ENCODE measurements at places on chromosomes 6 and 20.

DNA sequence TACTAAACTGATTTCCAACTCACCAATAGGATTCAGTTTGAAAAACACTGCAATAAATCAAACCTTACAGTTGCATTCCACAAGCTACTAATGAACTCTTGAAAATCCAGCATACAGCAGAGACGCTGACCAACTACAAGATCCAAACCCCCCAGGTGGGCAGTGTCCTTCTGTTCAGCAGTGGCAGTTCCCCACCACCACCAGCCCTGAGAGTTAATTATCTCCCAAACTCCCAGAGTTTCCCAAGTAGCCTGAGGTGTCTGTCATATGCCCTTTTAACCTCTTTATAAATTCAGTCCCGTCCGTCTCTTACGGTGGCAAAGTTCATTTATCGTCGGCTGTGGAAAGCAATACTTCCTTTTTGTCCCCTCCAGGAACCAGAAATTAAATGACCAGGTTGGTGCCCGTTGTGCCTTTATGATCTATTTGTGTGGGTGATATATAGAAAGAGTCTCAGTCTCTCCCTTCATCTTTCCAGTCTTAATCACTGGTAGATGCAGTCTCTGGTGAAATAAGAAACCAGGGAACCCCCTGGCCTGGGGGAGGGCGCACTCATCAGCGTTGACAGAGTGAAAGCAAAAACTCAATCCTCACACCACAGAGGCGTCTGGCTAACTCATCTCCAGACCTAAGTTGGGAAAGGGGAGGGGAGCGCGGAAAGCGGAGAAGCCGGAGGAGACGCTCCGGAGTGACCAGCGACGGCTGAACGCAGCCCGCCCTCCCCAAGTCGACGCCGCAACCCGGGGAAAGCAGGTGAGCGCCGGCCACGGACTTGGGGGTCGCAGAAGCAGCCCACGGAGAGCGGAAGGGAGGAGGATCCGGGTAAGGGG lies 717 bp downstream of the MRPL14 start:
- no peak for DNase-seq

DNA sequence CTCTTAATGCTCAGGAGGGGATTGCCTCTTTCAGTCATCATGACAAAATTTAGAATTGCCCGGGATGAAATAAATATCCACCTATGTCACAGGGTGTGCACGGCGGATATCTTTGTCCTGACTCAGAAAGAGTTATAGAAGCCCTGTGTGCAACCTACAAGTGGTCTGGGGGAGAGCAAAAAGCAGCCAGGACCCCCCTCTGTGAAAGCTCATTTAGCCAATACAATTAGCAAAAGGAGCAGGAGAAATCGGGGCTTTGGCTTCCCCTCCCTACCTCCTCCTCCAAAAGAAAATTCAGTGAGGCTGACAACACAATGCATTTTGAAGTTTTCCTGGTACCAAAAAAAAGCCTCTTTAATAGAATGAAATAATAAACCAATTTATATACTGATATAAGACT lies 21.8 kb downstream of the FOXA2 start:
- DNase-seq: no peak

DNA sequence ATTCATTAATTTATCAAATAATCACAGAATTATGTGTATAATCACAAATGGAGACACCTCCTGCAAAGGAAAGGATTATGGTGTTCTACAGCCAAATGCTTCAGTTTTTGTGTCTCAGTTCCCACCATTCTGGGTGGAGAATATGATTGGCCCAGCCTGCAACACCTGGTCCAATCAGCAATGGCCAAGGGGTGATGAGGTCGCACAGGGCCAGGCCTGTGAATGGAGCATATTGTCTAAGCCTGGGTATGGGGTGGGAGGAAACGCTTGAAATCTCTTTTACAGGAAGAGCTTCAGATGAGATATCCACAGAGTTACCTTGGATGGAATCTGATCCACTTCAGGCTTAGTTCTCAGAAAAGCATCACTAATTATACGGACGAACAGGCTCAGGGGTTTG lies 271.6 kb downstream of the DHX35 start:
- DNase-seq: no peak

DNA sequence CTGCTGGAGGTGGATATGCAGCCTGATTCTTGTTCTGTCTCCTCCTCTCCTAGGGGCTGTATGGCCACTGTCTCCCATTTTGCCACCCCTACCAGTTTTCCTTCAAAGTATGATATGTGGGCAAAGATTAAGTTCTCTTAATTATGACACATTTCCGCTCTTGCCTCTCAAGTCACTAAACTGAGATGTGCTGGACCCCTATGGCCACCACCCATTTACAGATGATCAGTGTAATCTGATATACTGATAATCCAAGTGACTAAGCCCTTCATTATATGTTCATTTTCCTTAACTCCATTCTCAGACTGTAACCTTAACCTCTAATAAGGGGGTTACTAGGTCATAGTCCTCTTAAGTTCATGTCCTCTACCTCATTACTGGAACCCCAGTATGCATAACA lies 711 bp upstream of the C20orf141 start:
- no peak for DNase-seq

DNA sequence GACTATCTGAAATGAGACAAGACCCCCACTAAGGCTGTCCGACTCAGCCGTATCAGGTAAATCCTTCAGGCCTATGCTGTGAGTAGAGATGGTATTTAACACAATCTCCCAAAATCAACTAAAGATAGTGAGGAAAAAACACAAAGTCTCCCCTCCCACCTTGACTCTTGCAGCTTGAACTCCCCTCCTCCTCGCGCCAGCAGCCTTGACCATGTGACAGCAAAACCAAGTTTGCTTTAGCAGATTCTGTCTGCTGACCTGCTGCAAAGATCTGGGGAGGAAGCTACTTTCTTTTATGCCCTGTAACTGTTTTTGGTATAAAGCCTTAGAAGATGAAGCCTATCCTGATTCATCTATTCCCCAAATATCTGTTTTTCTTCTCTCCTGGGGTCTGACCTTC lies 509.5 kb downstream of the CDH26 start:
- no peak for DNase-seq

- no peak for DNase-seq
These were observed 69.9 kb downstream of the ZBTB2 start for GRCh38 chr6:151321438-151321837.

DNA sequence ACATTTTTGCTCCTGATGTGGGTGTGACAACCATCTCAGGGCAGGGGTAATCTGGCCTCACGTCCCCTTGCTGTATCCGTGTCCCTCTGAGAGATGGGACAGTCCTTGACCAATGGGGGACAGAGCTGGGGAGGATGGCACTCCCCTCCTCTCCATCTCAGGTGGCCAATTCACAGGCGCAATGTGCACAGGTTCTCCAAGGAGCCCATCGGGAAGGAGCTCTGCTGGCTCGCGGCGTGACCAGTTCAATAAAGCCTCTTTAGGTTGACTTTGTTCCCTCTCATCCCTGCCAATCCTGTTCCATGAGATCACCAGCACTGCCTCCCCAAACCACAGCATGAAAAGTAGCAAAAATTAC lies 196.3 kb upstream of the SLC24A3 start:
- DNase-seq: no peak

DNA sequence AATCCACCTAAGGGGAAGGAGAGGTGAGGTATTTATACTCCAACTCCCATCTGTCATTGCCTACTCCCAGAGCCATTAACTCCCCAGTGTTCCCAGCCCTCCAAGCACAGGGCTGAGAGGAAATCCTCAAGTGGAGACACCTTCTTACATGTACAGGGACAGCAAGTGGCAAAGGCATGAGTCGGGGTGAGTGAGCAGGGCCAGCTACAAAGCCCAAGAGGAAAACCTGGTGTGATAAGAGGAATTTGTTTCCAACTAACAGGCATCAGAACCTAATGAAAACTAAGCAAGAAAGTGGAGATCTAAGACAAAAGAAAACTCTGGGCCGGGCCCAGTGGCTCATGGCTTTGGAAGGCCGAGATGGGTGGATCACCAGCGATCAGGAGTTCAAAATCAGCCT lies 70.0 kb upstream of the SRSF6 start:
- no peak for DNase-seq

GRCh38 chr20:54598352-54598751 lies 123.0 kb downstream of the DOK5 start:
- DNase-seq: no peak

GRCh38 chr6:36745283-36745682 lies 47.7 kb downstream of the RAB44 start:
- DNase-seq: no peak

GRCh38 chr6:119076173-119076572 lies 2.3 kb downstream of the FAM184A start:
- no peak for DNase-seq

GRCh38 chr6:2108700-2109306 lies 136.6 kb downstream of the GMDS start:
- no peak for DNase-seq

GRCh38 chr6:5866547-5867051 lies 140.1 kb downstream of the NRN1 start:
- no peak for DNase-seq

DNA sequence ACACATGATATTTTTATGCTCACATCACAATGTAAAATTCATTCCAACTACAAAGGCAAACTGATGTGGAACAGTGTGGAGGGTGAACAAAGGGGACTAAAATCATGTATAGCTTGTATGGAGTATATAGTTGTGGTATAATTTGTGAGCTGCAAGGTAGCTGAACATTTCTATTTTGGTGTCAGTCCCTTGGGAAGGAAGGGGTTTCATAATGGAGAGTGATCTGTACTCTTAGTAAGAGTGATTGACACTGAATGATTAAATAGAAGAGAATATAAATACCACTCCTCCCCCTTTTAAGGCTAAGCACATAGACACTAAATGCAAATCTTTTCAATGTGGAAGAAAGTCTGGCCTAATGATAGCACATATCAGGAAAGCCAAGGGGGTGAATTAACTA lies 104.6 kb downstream of the POPDC3 start:
- no peak for DNase-seq

DNA sequence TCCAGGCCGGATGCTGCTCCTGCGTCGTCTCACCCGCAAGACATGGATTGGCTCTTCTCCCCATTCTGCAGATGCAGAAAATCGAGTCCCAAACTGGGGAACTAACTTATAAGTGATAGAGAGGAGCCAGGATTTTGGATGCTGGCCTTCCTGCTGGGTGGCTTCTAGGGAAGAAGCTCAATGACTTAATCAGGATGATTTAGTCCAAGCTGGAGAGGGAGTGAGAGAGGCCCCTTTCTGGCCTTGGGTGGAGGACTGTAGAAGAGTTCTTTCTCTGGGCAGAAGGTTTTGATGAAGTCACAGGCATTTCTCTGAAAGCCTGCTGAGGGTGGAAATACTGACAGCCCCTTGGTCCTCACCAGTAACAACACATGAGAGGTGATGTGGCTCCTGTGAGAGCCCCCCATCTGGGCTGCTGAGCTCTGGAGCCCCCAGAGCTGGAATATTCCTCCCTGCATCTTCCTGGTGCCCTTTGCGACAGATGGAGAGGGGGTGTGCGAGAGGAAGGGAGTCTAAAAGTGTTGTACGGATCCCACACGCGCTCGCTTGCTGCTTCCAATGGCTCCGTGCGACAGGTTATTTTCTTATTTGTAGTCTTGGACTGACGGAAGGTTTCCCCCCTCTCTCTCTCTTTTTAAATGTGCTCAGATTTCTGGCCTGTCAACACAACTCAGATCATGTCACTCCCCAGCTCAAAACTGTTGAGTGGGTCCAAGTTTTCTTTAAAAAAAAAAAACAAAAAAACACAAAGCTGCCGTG lies 3.5 kb downstream of the SIRPA start:
- DNase-seq: no peak

GRCh38 chr20:25469558-25469957 lies 62.1 kb downstream of the GINS1 start:
- DNase-seq: no peak

- no peak for DNase-seq
These were observed 26.4 kb downstream of the TRPC4AP start for GRCh38 chr20:35066194-35066593.

DNA sequence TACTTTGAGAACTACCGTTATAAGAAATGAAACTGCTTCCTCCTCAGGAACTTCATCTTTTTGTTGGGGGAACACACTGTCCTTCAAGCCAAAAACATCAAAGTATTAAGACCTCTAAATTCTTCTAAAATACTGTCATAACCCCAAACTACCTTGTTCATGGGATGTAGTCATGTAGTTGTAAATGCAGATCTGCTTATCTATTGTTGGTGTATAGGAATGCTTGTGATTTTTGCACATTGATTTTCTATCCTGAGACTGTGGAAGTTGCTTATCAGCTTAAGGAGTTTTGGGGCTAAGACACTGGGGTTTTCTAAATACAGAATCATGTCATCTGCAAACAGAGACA lies 282.9 kb upstream of the RUNX2 start:
- DNase-seq: no peak

- no peak for DNase-seq
These were observed 223.2 kb downstream of the ZNF217 start for GRCh38 chr20:53370345-53370961.

DNA sequence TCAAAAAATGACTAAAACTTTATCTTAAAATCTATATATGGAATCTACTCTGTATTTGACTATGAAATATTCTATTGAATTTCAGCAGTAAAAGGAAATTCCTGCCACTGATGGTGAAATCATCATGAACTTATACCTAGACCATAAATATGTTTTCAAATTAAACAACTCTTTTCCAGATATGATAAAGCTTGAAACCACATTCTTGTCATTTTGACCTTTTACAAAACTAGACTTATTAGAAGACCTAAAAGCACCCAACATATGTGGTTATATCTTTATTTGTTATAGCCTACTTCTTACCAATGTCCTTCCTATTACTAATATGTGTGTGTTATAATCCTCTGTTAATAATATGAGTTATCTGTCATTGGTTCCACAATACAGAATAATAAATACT lies 35.3 kb downstream of the FRK start:
- DNase-seq: no peak

DNA sequence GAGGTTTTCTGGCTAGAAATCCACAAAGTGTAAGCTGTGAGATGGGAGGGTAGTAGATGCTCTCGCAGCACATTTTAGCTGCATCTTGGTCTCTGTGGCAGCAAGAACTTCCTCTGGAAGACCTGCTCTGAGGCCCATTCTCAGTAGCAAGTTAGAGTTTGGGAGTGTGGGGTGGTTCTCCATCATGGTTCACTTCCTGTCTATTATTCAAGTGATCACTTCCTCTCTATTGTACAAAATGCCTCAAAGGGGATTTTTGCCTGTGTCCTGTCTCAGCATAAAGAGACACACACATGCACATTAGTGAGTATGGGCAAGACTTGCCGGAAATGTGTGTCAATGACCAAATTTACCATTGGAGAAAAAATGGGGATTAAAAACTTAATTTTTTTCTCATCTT lies 42.5 kb downstream of the LYRM2 start:
- DNase-seq: no peak

- DNase-seq: no peak
These were observed 303.6 kb downstream of the TFAP2C start for GRCh38 chr20:56932575-56933330.

- no peak for DNase-seq
These were observed 58.1 kb upstream of the PLEKHG1 start for GRCh38 chr6:150541576-150541975.

DNA sequence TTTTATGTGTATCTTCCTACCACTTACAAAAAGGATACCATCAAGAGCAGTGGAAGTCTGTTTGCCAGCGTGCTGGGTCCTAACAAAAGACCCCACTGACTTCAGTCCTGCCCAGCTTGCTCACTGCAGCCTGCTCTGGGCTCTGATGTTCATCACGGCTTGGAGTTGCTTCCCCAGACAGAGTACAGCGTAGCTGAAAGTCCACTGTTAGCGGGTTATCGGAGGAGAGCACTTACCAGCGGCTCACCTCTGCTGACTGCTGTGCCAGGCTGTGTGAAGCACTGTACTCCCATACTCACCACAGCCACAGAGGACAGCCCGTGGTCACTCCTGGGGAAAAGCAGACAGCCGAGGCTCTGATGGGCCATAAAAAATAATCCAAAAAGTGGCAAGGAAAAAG lies 40.2 kb downstream of the CTCFL start:
- no peak for DNase-seq

- DNase-seq: no peak
These were observed 378.1 kb downstream of the RNGTT start for GRCh38 chr6:88585276-88585692.

All from AG09319 (cell line).